ENCODE measurements at places on chromosomes 1 and 21.

- H3K36me3 ChIP-seq, result no peaks in the 10 kb centered on the region
- H3K27ac ChIP-seq, result no peak overlapping the region
- H3K4me1 ChIP-seq, result no peaks in the 10 kb centered on the region
- H3K27me3 ChIP-seq, result no peaks in the 10 kb centered on the region
- no peak for DNase-seq
Measured at GRCh38 chr1:60865166-60865565, 217.2 kb upstream of the NFIA start.

DNA sequence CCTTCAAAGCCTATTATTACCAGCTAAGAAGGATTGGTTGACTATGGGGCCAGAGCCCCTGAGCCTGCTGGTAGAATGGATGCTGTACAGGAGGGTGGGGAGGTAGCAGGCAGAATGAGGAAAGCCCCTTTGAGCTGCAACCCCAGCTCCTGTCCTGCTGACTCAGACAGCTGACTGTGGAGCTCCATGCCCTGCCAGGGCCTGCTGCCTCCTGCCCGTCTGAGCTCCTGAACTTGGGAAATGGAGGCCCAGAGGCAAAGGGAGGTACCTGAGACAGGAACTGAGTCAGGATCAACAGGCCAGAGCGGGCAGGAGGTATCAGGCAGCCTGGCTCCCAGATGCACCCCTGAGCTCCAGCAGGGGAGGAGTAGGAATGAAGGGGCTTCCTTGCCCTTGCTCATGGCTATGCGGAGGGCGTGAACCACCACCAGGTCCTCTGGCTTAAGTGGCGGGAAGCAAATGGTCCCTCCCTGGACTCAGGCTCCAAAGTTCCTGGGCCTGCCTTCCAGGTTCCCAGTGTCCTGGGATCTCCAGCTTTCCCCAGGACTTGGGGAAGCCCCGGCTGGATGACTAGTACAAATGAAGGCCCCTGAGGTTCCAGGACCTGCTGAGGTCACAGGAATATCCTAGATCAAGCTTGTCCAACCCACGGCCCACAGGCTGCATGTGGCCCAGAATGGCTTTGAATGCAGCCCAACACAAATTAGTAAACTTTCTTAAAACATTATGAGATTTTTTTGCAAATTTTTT, 3.9 kb upstream of the SFN start:
- DNase-seq, result no peak
- H3K36me3 ChIP-seq, result peaks cover 39% of the 10 kb centered on the region
- H3K27ac ChIP-seq, result no peak overlapping the region
- peaks cover 4% of the 10 kb centered on the region for H3K4me1 ChIP-seq

- no peak overlapping the region for H3K27ac ChIP-seq
- no peaks in the 10 kb centered on the region for H3K4me1 ChIP-seq
- H3K4me3 ChIP-seq, result no peak overlapping the region
- H3K36me3 ChIP-seq, result no peaks in the 10 kb centered on the region
- no peaks in the 10 kb centered on the region for H3K27me3 ChIP-seq
Measured at GRCh38 chr1:174114788-174115448, 44.4 kb upstream of the RABGAP1L start.

GRCh38 chr1:84370266-84370665, 28.0 kb upstream of the DNASE2B start:
- no peak overlapping the region for H3K27ac ChIP-seq
- no peaks in the 10 kb centered on the region for H3K27me3 ChIP-seq
- no peaks in the 10 kb centered on the region for H3K4me1 ChIP-seq
- DNase-seq, result no peak
- H3K36me3 ChIP-seq, result no peaks in the 10 kb centered on the region

DNA sequence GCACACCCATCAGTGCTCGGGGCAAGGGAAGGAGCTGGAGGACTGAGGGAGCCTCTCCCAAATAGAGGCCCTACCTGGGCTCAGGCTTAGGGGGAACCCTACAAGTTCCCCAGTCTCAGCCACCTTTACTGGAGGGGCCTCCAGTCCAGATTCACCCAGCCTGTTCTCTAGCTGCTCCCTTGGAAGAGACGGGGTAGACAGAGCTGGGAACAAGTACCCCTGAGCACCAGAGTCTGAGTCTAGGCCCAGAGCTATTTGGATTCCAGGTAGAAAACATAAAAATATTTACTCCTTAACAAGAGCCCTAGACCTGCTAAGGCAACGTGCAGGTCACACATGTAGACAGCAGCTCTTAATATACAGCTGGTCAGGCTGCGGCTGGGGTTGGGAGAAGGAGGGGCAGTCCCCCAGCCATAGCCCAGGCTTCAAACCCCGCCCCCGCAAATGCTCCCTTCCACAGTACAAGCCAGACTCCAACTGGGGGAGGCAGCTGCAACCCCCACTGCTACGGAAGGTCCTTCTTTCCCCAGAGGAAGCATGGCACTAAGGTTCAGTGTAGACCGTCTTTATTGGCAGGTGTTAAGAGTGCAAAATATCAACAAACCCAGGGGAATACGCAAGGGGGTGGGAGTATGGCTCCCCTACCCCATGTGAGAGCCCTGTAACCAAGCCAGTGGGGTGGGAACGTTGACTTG, 8.0 kb downstream of the TENT5B start:
- H3K4me3 ChIP-seq, result no peak overlapping the region
- H3K27me3 ChIP-seq, result no peaks in the 10 kb centered on the region
- peak overlapping the region; percentile 63 for H3K27ac ChIP-seq
- peaks cover 29% of the 10 kb centered on the region for H3K36me3 ChIP-seq
- DNase-seq, result no peak

DNA sequence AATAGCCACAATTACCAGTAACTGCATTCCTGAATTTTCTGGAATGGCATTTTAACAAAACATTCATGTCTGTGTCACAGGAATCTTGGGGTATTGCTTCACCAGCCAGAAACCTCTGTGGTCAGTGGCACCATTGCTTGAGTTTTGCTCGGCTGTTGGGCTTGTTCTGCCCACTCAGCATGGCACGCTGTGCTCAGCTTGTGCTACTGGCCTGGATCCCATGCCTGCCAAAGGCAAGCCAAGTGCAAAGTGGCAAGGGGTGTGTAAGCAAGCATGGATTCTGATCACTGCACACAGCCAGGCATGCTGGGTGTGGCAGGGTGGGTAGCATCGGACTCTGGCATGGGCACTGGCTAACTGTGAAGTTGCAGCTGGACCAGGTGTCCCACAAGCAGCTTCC, 1150.9 kb downstream of the MRPL39 start:
- no peaks in the 10 kb centered on the region for H3K4me1 ChIP-seq
- H3K36me3 ChIP-seq, result no peaks in the 10 kb centered on the region
- no peak for DNase-seq
- H3K27me3 ChIP-seq, result no peaks in the 10 kb centered on the region
- no peak overlapping the region for H3K27ac ChIP-seq

DNA sequence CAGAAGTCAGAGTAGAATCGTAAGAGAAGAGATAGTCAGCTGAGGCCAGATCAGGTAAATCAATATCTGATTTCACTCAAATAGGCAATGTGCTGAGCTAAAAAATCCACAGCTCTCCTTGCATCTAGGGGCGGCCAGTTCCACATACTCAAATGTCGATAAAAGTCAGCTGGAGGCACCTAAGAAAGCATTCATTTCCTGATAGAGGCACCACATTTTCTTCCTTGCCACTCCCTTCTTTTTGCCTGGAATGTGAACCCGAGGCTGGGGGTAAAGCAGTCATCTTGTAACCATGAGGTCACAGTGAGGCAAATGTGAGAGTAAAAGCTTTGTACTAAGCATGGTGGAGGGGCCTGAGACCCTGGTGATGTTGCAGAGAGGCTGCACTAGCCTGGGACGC, 24.2 kb upstream of the CTPS1 start:
- H3K4me3 ChIP-seq, result no peak overlapping the region
- H3K4me1 ChIP-seq, result no peaks in the 10 kb centered on the region
- no peak overlapping the region for H3K27ac ChIP-seq
- no peaks in the 10 kb centered on the region for H3K27me3 ChIP-seq
- H3K36me3 ChIP-seq, result no peaks in the 10 kb centered on the region
- DNase-seq, result no peak

DNA sequence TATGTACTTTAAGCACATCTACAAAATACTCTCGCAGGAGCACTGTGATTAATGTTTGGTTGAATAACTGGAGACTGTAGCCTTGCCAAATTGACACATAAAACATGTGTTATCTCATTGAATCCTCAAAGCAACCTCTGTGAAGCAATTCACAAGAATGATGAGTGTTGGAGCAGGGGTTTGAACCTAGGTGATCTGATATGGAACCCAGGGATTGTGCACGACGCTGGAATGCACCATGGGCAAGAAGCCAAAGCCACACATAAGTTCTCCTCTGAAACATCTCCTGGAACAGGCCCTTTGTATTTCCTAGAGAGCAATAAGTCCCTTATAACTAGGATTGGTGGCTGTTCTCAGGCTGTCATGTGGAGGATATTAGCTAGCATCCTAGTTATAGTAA, 124.6 kb upstream of the IVNS1ABP start:
- H3K27me3 ChIP-seq, result no peaks in the 10 kb centered on the region
- no peak for DNase-seq
- H3K4me3 ChIP-seq, result no peak overlapping the region
- peaks cover 10% of the 10 kb centered on the region for H3K4me1 ChIP-seq
- no peak overlapping the region for H3K27ac ChIP-seq

DNA sequence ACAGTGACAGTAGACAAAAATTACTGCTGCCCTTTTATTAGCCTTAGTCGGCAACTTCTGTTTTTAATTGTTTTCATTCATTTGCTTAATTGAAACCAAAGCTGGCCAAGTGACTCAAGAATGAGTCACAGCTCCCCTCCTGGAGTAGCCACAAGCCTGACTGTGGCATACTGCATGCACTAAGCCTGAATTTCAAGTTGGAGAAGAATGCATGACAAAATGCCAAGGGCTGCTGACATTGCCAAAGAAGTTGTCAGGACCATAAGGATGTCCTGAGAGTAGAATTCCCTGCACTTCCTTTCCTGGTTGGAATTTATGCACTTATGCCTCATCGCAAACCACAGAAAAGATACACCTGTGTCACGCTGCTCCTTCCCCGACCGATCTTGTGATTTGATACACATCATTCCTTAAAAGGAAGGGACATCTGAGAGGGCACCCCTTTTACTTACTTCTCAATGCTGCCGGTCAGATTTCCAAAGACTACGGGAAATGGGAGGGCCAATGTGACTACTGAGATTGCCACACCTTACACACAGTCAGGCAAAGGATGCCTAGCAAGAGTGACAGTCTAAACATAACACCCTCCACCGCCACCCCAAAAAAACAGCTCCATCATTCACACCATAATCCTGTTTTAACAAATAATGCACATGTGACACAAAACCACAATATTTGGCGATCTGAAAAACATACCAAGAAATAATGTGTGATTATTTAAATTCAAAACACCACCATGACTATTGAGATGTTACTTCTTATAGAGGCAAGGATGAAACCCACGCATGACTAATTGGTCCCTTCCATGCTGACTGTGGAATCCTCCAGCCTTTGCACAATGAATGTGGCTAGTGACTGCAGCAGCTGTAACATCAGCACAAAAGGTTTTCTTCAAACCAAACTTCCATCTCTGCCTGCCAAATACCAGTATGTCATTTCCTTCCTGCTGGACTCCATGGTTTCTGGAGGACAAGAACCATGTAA, 28.2 kb downstream of the VAV3 start:
- no peak overlapping the region for H3K4me3 ChIP-seq
- no peaks in the 10 kb centered on the region for H3K27me3 ChIP-seq
- H3K36me3 ChIP-seq, result no peaks in the 10 kb centered on the region
- no peaks in the 10 kb centered on the region for H3K4me1 ChIP-seq
- peak; percentile 71 for DNase-seq
- H3K27ac ChIP-seq, result no peak overlapping the region

DNA sequence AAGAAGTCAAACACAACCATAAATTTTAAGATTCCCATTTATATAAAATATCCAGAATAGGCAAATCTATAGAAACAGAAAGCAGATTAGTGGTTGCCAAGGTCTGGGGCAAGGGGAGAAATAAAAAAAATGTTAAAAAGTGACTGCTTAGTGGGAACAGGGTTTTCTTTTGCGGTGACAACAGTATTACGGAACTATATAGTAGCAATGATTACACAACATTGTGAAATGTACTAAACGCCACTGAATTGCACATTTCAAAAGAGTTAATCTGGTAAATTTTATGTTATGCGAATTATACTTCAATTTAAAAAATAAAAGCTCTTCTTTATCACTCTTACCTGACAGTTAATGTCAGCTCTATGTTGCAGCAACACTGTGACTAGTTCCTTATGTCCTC, 105.2 kb downstream of the ACBD6 start:
- no peaks in the 10 kb centered on the region for H3K27me3 ChIP-seq
- H3K4me1 ChIP-seq, result no peaks in the 10 kb centered on the region
- no peak overlapping the region for H3K4me3 ChIP-seq
- no peak for DNase-seq

DNA sequence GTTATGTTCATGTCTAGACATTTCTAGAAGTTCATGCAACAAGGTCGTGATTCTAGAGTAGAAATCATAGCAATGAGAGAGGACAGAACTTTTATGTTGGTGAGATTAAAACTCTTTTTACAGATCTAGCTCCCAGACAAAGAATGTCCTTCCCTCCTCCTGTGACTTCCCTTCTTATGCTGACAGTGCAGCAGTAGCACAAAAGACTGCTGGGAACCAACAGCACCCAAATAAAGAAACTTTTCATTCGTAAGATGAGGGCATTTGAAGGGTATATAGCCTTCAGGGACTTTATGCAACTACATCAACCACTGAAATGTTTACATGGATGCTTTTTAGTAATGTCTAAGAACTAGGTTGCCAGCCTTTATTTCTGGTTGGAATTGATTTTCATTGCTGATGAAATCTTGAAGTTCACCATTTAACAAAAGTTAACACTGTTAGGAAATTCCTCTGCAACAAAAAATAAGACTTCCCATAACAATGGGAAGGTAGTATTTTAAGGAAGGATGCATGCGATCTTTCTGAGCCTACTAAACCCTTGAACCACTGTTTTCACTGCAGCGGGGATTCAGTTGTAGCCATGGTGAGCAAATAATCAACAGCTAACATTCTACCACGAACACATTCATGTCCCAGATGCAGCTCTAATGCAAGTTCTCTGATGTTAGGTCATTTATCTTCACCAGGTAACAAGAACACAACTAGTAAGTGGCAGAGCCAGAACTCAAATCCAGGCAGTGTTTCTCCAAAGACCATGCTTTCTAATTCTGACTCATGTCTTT, 672.8 kb downstream of the PTPRC start:
- no peaks in the 10 kb centered on the region for H3K27me3 ChIP-seq
- no peak overlapping the region for H3K27ac ChIP-seq
- H3K36me3 ChIP-seq, result no peaks in the 10 kb centered on the region

Data from ascending aorta (tissue), 2 donors.